ENCODE measurements at places on chromosomes 12 and 14.
A peak's percentile ranks its signal among the peaks of the same experiment; 100 is the strongest.

DNA sequence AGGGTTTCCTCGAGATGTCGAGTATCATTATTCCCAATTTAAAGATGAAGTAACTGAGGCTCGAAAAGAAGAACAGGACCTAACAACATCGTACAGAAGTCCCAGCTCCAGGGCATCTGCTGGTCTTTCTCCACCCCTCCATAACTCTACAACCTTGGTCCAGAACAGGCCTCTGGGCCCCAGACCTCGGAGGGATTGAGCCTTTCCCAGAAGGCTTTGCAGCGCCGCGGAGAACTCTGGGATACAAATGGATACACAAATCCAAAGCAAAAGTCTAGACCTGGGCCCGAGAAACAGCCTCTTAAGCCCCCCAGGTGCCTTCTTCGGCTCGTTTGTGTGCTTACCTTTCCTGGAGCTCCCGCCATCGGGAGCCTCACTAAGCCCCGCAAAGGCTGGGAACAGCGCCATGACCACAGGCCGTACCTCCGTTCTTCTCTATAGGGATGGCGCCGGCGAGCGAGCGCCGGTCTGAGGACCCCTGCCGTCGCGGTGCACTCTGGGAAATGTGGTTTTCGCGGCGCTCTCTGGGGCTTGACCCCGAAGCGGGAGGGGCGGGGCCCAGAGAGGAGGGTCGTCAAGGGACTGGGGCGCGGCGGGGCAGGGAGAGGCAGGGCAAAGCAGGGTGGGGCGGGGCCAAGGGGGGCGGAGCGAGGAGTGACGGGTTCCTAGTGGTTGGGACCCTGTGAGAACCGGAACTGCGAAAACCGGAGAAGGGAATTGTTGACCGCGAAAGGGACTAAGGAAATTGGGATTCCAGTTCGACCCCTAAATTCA, at the start of gene NRDE2:
TSS of gene NRDE2 (minus strand) at position 445 of the 774 bp plus-strand sequence. CDS start at position 408, 37 bp downstream.
- DNase-seq = peak; percentile 81

GRCh38 chr12:131164096-131164872, 210.6 kb downstream of the ADGRD1 start:
- DNase-seq = no peak

DNA sequence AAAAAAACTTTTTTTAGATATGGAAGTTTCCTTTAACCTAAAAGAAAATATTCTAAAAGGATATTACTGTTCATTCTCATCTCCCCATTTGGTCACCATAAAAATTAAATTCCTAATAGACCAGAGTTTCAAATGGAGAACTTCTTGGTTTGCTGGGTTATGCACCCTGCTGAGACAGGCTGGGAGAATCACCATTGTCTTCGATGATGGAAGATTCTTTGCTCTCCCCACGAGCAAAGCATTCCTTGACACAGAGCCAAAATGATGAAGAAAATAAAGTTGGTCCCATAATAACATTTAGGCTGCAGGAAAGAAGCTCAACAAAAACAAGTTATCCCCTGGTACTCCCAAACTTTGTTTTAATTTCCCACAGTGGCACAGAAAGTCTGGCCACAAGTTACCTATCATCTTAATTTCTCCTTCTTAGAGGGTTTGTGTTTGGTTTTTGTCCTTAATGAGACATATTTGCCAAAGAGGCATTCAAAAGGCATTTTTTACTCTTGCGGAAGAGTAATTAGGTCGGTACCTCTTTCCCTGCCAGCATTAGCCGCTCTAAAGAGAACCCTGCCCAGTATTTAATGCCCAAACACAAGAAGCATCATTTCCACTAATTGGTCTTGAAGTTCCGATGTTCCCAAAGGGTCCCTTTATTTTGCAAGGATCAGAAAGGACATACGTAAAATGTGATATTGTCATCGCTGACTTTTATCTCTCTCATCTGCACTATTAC, 4.8 kb downstream of the DIO2 start:
- DNase-seq = no peak

DNA sequence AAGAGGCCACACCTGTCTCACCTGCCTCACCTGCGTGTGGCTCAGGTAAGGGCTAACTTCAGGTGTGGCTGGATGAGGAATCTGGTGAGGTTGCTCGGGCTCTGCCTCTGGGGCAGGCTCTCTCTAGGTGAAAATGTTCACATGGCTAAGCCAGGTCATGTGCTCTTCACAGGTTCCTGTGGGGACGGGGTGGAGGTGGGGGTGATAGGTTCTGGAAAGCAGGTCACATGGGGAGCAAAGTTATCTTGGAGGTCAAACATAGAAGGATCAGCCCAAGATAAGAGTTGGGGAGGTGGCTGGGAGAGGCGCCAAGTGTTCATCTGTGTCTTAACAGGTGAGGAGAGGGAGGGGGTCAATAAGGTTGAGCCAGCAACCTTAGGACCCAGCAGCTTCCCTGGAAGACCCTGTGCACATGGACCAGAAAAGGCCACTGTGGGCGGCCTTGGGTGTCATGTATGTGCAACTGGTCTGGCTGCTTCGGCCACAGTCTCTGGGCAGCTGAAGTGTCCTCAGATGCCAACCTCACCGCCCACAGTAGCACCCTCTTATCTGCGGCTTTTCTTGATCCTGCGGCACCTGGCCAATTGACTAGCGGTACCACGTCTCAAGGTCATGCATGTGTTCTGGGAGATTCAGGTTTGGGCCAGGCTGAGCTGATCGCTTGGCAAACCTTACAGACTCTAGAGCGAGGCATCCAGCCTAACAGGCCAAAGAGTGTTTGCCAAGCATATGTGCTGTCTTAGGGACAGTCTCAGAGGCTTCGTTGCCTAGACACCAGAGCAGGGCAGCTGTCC, 60.5 kb downstream of the CACNA1C start:
- no peak for DNase-seq

GRCh38 chr14:76595266-76595665, 166.0 kb upstream of the VASH1 start:
- no peak for DNase-seq

DNA sequence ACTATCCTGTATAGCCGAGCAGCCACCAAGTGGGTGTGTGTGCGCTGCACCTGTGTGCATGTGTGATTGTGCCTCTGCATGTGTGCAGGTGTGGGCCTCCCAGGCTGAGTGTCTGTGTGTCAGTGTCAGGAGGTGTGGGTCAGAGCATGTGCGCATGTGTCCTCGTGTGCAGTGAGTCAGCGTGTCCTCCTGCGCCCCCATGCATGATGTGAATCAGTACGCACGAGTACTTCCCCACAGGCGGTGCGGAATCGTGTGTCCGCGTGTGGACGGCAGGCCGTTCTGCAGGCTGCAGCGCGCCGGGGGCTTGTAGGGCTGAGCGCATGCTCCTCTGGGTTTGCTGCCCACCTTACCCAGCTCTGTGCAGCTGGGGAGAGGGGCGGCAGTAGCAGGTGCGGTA, 34.2 kb downstream of the DTX1 start:
- DNase-seq = no peak

- DNase-seq = no peak
These were observed 4.5 kb upstream of the DCAF11 start for GRCh38 chr14:24110060-24110459.

DNA sequence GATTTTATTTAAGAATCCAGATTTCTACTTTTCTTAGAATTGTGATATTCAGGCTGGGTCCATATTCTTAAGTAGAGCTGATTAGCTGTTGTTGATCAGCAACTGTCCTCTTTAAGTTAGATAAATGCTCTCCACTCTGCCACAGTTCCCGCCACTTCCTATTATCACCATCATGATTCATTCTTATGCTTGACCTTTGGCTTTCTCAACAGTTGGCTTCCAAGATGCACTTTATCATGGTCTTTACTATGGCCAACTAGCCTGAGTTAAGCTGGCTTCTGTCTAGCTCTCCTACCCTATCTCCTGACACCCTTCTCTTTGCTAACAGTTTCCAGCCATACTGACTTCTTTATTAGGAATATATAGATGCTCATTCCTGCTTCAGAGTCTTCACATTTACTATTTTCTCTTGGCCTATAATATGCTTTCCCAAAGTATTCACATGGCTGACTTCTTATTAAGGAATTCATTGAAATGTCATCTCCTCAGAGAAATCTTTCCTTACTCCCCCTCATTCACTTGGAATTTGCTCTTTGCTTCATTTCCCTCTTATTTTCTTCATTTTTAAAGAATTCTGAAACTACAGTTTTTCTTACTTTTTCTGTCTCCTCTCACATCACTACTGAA, 149.0 kb upstream of the IGF1 start:
- no peak for DNase-seq

DNA sequence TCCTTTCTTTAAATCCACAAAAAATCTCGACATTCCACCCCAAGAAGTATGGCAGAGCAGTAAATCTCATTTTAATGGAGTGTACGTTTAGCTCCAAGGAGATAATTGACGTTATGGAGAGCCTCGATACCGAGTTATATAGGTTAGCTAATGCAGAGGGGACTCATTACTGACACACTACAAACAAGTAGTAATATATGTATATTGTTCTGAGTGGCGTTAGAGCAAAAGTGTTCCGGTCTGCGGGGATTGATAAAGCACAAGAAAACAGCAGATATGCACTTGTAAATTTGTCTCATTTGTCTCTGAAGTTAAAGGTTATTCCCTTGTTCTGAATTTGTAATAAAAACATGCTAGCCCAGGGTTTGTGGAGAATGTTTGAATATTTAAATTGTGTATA, 84.1 kb downstream of the BCL11B start:
- no peak for DNase-seq

DNA sequence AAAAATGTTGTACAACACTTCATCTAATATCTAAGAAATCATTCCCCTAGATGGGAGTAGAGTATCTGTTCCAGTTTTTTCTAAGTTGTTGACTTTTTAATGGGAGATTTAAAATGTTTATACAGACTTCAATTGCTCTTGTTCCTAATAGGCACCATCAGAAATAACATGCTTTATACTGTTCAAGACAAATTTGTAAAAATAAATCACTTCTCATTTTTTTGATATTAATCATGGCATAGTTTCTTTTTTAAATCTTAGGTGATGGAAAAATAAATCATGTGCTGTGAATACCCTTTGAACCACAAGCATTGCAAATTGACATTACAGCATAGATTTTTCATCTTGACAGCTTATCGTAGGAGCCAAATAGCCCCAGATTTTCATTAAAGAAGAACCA, 473.5 kb upstream of the MGAT4C start:
- no peak for DNase-seq

GRCh38 chr14:104102282-104102914, 16.9 kb downstream of the ASPG start:
- no peak for DNase-seq

DNA sequence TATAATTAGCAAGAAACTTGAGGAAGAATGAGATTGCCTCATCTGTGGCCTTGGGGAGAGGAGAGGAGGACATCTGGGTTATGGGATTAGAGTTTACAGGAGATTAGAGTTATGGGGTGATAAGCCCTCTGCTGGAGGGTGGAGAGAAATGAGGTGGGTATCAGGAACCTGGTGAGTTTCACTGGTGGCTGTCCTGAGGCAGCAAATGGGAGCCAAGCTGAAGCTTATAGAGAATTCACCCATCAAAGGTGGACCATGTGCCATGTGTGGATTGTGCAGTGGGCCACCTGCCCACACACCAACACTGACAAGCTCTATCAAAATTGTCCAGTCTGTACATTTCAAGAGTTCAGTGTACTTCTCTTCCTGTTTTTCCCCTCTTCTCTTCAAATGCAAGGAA, 135.3 kb downstream of the AEBP2 start:
- DNase-seq = peak; percentile 61

DNA sequence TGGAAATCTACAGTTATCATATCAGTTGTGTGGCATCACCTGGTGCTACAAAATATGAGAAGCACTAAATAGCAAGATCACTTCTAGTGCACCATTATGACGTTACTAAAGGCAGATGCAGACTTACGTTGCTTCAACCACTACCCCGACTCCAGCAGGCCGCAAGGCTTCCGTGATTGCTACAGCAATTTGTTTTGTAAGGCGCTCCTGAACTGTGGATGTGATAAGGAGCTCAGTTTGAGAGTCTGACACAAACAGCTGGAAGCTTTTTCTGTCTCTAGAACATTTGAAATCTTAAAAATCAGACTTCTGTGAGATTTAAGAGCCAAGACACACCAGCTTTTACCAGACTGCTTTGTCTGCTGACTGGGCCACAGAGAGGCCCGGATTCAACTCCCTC, 57.0 kb downstream of the GCH1 start:
- no peak for DNase-seq

DNA sequence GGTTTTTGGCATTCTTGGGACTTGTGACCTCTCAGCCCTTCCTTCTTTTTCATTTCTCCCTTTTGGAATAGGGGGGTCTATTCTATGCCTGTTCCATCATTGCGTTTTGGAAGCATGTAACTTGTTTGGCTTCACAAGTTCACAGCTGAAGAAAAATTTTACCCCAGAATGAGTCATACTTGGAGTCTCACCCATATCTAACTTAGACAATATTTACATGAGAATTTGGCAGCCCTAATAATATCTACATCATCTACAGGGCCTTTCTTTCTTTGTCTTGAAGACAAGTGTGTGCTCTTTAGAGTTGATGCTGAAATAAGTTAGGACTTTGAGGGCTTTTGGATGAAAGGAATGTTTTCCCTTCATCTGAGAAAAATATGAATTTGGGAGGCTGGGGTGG, 1312.9 kb upstream of the FLRT2 start:
- DNase-seq = no peak

Measured in WERI-Rb-1 (cell line).